ENCODE measurements at places on chromosomes 16 and 17. TPM values are rescaled to one million over a fixed set of nuclear protein-coding genes. Genes with fewer than 3 reads are reported as not detected.

CACNG5 gene
- not detected for total RNA-seq

TBC1D3K gene
- total RNA-seq, result 0.76 TPM

NEUROD2 gene
- total RNA-seq, result not detected

TERB1 gene
- total RNA-seq, result not detected

PSMB3 gene
- 106 TPM for total RNA-seq

TMC5 gene
- 26.4 TPM for total RNA-seq

ALDH3A1 gene
- 2.8 TPM for total RNA-seq

TMC7 gene
- 6.7 TPM for total RNA-seq

STXBP4 gene
- total RNA-seq, result 8.0 TPM

SULT1A2 gene
- total RNA-seq, result 208 TPM

SLC22A31 gene
- 0.53 TPM for total RNA-seq

KRTAP4-4 gene
- not detected for total RNA-seq

NLRC3 gene
- total RNA-seq, result 4.4 TPM

CA7 gene
- 24.7 TPM for total RNA-seq

NPIPA2 gene
- not detected for total RNA-seq

ZNHIT3 gene
- 15.8 TPM for total RNA-seq

ANKRD40CL gene
- total RNA-seq, result 9.9 TPM

CYGB gene
- 11.3 TPM for total RNA-seq

Data from Peyer's patch (tissue), 4 donors.